IMR-90 (cell line): ENCODE measurements at places on chromosomes 13 and 19. TPM values are rescaled to one million over a fixed set of nuclear protein-coding genes. Genes with fewer than 3 reads are reported as not detected.

The CTU1 gene
- 2.0 and 2.2 TPM in 2 replicates for total RNA-seq

The ZNF558 gene
- total RNA-seq: 16.7 and 21.0 TPM in 2 replicates

DNA sequence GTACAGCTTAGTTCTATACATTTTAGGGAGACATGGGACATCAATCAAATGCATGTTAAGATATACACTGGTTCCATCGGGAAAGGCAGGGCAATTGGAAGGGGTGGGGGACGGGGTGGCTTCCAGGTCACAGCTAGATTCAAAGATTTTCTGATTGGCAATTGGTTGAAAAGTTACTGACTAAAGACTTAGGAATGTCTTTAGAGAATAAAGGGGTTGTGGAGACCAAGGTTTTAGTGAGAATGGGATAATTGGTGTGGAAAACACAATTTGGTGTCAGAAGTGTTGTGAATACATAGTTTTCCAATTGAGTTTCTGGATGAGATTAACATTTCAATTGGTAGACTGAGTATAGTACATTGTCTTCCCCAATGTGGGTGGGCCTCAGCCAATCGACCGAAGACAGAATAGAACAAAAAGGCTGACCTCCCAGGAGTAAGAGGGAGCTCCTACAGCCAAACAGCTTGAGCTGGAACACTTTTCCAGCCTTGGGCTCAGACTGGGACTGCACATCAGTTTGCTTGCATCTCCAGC, 988 bp upstream of the CCDC169 start:
- no peaks in the 10 kb centered on the region for H3K36me3 ChIP-seq
- no peak overlapping the region for H3K27ac ChIP-seq

DNA sequence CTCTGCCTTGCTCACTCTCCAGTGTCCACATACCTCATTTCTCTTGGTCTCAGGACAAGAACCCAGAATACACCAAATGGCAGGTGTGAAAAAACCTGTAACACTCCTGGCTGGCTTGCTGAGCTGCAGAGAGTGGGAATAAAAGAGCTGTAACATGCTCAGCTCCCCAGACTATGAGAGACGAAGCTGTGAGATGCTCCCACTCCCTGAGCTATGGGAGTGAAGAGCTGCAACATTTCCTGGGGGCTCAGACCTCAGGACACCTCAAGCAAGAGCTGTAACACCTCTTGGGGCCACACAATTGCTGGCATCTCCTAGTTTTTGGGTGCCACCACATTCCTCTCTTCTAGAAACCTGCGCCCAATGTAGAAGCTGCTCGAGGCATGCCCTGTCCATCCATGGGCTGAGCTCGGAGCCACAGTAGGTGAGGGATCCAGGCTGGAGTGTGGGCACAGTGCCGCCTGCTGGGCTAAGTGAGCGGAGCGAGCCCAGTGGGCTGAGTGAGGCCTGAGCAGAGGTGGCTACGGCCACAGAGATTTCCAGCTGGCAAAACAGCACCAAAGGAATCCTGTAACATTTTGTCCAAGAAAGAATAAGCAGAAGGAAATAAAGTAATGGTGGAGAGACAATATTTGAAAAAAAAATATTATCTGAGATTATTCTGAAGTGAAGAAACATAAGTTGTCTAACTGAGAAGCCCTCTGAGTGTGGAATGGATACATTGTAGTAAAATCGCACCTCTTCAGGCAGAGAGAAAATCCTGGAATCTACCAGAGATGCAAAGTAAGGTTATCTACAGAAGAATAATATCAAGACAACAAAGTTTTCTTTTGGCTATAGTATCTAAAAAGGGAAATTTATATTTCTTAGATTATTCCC, 186.2 kb upstream of the PCDH9 start:
- no peak overlapping the region for H3K27ac ChIP-seq
- H3K4me3 ChIP-seq: no peak overlapping the region
- H3K27me3 ChIP-seq: no peaks in the 10 kb centered on the region
- H3K4me1 ChIP-seq: no peaks in the 10 kb centered on the region
- DNase-seq: peak; percentile 29

DNA sequence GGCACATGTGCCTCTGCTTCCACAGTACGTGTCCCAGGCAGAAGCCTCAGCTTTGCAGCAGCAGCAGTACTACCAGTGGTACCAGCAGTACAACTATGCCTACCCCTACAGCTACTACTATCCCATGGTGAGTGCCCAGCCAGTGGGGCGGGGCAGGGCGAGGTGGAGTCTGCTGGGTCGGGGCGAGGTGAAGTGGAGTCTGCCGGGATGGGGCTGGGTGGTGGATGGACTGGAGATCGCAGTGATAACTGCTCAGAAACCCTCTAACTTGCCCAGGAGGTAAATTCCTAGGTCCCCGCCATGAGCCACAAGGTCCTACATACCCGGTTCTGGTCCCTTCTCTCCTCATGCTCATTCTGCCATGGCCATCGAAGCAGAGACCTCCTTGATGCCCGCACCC, 3.6 kb downstream of the LENG8 start:
- no peaks in the 10 kb centered on the region for H3K27me3 ChIP-seq
- peaks cover 66% of the 10 kb centered on the region for H3K36me3 ChIP-seq
- H3K4me1 ChIP-seq: peaks cover 6% of the 10 kb centered on the region
- DNase-seq: no peak
- H3K27ac ChIP-seq: no peak overlapping the region

DNA sequence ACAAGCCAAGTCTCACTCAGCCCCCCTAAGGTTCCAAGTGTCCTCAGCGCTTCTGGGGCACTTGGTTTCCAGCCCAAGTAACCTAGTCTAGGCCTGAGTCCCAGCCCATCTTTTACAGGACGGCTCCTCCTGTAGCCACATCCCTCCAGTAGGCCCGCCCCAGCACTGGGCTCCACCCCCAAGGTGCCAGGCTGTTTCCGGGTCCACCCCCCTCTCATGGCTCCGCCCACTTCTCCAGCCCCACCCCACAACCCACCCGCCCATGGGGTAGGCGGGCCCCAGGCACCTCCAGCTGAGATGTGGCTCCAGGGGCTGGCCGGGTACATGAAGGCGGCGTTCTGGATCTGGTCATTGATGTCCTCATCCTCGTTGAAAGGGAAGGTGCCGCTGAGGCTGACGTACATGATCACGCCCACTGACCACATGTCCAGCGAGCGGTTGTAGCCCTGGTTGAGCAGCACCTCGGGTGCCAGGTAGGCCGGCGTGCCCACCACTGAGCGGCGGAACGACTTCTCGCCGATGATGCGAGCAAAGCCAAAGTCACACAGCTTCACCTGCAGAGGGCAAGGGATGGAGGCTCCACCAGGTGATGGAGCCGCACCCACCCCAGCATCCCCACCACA, 17.2 kb upstream of the DACT3 start:
- no peak overlapping the region for H3K27ac ChIP-seq
- H3K4me3 ChIP-seq: no peak overlapping the region
- H3K4me1 ChIP-seq: no peaks in the 10 kb centered on the region
- H3K36me3 ChIP-seq: peaks cover 65% of the 10 kb centered on the region
- H3K27me3 ChIP-seq: no peaks in the 10 kb centered on the region

The FTL gene
- total RNA-seq: 913 and 1,057 TPM in 2 replicates

The ZNF556 gene
- not detected in 2 replicates for total RNA-seq

DNA sequence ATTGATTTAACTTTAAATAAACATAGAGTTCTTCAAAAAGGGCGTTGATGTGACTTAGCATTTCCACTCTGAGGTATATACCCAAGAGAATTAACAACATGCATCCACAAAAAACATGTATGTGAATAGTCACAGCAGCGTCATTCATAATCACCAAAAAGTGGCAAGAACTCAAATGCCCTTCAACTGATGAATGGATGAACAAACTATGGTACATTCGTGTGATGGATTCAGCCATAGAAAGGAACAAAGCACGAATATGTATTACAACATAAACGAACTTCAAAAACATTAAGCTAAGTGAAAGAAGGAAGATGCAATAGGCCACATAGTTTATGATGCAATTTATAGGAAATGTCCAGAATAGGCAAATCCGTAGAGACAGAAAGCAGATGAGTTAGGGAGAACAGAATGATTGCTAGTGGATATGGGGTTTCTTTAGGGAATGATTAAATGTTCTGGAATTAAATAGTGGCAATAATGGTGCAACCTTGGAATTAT, 72.3 kb upstream of the UQCRFS1 start:
- DNase-seq: no peak
- H3K4me1 ChIP-seq: no peaks in the 10 kb centered on the region
- H3K4me3 ChIP-seq: no peak overlapping the region
- no peaks in the 10 kb centered on the region for H3K27me3 ChIP-seq

The PRR22 gene
- 0.28 TPM in 1 of 2 replicates, not detected in the other for total RNA-seq

GRCh38 chr19:48117515-48118130, 7.0 kb upstream of the PLA2G4C start:
- no peak overlapping the region for H3K4me3 ChIP-seq
- H3K36me3 ChIP-seq: peaks cover 10% of the 10 kb centered on the region
